ENCODE measurements at places on chromosomes 5 and 9.

DNA sequence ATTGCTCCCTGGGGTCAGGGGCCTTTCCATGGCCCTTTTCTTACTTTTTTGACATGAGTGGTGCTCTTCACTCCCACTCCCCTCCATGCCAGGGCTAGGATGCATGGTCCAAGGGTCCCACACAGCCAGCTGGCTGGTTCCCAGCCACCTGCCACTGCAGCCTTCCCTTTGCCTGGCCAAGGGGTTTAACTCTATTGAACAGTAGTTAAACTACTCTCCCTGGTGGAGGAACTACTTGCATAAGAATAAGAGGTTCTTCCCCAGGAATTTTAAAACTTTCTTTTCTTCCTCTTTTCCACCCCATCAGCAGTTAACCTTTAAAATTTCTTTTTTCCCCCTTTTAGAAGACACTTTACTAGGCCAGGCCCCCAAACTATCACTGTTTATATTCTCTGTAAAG, 1532.8 kb upstream of the ACO1 start:
- no peak for DNase-seq

DNA sequence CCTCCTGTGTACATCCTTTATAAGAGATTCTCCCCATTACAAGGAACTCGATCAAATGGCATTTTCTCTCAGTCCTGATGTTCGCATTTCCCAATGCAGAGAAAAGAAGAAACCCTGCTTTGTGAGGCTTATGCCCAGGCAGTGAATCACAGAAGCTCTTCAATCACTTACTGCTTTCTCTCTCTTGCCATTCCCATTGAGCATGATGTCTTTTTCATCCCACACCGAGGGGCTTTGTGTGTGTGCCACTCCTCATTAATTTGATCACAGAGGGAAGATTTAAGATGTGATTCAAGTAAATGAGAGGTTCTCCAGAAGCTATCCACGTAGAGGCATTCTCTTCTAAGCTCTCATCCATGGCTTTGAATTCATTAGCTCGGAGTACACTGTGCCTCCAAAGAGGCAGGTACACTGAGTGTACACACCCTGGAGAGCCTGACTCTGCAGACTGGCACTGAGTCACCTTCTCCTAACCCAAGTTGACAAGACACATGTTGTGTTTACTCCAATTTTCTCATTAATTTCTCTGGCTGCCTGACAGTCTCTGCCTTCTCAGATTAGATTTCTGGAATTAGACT, 45.4 kb downstream of the MFAP3 start:
- no peak for DNase-seq

- DNase-seq = no peak
Measured at GRCh38 chr9:77750981-77751340, 102.8 kb upstream of the GNA14 start.

DNA sequence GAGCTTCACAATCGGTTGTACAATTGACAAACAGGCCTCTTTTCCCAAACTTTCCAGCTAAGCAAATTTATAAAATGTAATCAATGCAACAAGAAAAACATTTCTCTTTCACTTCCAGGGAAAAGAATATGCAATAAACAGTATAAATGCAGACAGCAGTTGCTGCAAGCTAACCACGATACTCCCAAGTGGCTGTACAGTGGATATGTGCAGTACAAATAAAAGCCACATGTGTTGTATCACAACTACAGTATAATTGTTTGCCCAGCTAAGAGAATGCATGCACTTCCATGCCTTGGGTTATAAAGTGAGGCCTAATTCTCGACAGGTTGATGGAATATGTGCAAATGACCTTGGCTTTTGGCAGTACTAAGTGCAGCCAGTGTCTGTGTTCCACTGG, 16.7 kb upstream of the PDCL start:
- no peak for DNase-seq

- no peak for DNase-seq
Measured at GRCh38 chr5:153520952-153521351, 30.5 kb downstream of the GRIA1 start.

DNA sequence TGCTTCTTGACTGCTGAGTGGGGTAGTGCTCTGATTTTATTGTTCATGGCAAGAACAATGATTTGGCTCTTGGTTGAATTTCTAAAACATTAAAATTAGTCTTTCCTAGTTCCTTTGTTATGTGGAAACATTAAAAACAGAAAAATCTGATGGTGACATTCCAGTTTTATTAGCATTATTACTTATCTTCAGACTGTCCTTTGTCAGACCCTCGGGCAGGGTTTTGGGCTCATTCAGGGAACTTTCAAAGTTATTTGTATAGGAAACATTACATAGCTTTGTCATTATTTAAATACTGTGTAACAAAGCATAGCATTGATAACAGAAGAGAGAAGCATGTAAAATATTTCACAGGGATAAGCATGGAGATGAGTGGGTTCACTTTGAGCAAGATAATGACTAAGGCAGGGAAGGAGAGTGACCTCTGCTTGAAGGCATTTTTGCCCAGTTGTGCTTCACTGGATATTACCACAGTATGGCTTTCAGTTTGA, 119.9 kb downstream of the KDM4C start:
- no peak for DNase-seq

DNA sequence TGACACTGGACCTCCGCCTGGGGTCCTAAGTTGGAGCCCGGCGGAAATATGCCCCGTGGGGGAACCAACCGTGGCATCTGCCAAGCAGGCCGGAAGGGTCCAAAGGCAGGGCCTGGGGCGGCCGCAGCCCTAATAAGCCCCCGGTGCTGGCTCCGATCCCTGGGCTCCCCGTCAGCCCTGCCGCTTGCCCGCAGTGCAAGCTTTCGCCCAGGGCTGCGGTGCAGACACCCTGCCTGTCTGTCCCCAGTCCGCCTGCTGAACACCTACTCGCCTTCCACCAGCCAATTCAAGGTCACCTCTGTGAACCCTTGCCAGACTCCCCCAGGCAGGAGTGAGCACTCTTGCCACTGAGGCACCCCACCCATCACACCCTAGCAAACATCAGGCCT, 502 bp upstream of the PTGR1 start:
- DNase-seq = no peak

DNA sequence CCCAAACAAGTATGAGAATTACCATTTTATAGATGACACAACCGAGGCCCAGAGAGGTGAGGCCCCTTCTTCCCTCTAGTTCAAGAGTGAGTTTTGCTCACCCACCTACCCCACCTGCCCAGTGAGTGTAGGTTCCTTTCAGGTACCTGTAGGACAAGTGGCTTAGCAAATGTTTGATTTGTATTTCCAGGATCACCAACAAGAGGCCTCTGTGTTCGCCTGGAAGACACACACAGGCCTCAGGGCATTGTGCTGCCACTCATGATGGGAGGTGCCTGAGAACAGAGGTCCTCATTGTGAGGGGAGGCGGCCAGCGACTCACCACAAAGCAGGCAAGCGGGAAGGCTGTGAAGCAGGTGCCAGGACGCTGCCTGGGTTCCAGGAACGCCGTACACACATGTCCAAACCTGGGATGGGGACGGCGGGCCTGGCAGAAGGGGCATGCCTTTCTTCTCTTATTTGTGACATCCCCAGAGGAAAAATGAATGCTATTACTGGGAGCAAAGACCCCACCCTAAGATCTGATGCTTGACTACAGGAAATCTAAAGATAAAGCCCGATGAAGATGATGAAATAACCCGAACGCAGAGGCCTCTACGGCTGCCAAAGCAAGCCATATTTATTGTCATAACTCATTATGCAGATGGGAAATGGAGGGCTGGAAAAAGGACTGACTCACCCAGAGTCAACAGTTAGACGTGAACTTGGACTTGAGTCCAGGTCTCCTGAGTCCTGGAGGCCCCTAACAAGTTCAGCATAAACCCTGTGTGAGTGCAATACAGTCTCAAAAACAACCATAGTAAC, 60.2 kb upstream of the SLC25A51 start:
- no peak for DNase-seq

DNA sequence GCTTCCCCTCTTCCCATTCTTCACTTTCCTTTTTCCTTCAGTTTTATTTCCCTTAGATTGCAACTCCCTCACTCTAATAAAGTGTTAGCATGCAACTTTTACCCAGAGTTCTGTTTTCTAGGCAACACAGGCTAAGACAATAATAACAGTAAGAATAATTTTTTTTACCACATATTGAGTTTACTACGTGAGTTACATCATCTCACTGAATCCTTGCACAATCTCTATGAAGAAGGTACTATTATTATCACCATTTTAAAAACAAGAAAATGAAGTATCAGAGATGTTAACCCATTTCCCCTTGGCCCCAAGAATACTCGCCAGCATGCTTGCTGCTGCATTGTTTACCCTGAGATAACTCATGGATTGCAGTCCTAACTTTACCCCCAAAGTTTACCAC, 53.7 kb upstream of the SMIM32 start:
- DNase-seq = no peak

GRCh38 chr5:33423018-33423630, 17.6 kb upstream of the TARS1 start:
- no peak for DNase-seq

DNA sequence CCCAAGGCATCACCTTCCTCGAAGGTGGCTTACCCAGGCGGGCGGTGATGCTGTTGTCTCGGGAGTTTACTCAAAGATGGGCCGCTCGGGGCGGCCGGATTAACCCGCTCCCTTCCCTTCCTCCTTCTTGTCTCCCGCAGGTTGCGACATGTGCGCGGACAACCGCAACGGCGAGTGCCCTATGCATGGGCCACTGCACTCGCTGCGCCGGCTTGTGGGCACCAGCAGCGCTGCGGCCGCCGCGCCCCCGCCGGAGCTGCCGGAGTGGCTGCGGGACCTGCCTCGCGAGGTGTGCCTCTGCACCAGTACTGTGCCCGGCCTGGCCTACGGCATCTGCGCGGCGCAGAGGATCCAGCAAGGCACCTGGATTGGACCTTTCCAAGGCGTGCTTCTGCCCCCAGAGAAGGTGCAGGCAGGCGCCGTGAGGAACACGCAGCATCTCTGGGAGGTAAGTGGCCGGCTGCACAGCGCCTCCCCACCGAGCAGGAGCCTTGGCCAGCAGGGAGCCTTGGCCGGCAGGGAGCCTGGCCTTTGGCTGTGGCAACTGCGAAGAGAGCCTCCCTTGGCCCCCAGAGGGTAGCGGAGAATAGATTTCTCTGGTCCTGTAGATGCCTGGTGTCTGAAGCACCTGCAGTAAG, 10.6 kb downstream of the PRDM6 start:
- no peak for DNase-seq

GRCh38 chr5:175745210-175745609, 87.3 kb downstream of the HRH2 start:
- no peak for DNase-seq

DNA sequence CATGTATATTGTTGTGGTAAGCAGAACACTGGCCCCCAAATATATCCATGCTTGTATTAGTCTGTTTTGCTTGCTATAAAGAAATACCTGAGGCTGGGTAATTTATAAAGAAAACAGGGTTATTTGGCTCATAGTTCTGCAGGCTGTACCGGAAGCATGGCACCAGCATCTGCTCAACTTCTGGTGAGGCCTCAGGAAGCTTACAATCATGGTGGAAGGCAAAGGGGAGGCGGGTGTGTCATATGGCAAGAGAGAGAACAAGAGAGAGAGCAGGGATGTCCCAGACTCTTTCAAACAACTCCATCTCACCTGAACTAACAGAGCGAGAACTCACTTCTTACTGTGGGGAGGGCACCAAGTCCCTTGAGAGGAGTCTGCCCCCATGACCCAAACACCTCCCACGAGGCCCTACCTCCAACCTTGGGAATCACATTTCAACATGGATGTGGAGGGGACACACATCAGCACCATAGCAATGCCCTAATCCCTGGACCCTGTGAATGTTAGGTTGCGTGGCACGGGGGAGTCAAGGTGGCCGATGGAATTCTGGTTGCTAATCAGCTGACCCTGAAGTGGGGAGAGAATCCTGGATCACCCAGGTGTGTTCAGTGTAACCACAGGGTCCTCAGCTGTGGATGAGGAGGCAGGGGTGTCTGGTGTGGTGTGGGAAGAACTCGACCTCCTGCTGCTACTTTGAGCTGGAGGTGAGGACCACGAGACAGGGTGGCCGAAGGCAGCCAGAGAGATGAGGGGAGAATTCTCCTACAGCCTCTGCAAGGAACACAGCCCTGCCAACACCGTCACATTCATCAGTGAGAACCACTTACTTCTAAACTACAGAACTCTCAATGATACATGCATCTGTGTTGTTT, 172.8 kb downstream of the AUH start:
- DNase-seq = no peak

GRCh38 chr9:78676623-78677022, 379.7 kb downstream of the PSAT1 start:
- no peak for DNase-seq

- DNase-seq = no peak
Measured at GRCh38 chr9:4228606-4229005, 71.3 kb downstream of the GLIS3 start.

- peak; percentile 94 for DNase-seq
Measured at GRCh38 chr5:149485655-149486615, 65.3 kb downstream of the CSNK1A1 start.

DNA sequence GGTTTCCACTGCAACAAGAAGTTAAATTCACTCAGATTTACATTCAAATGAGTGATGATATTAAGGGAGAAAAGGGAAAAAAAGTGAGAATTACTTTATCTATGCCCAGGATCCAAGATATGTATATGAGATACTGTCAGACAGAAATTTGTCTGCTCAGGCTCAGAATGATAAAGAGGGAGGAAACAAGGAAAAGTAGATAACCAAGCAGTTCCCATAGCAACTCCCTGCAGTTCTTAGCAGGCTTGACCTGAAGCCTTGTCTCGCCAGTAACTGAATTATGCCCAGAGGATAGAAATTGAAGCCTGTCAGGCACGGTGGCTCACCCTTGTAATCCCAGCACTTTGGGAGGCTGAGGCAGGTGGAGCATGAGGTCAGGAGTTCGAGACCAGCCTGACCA, 304.4 kb downstream of the TLE1 start:
- no peak for DNase-seq

GRCh38 chr9:80561526-80561925, 989.8 kb downstream of the TLE4 start:
- no peak for DNase-seq

GRCh38 chr5:72943307-72943706, 12.5 kb upstream of the FCHO2 start:
- DNase-seq = no peak

DNA sequence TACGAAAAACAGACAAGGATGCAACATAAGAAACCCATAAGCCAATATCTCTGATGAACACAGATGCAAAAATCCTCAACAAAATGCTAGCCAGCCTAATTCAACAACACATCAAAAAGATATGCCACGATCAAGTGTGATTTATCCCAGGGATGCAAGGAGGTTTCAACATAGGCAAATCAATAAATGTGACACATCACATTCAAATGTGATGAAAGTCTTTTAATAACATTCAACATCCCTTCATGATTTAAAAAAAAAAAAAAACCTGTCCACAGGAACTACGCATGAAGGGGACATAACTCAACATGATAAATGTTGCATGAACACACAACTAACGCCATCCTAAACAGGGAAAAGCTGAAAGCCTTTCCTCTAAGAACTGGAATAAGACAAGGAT, 102.2 kb downstream of the PLPP1 start:
- no peak for DNase-seq
